ENCODE measurements at places on chromosomes 1 and 21.

DNA sequence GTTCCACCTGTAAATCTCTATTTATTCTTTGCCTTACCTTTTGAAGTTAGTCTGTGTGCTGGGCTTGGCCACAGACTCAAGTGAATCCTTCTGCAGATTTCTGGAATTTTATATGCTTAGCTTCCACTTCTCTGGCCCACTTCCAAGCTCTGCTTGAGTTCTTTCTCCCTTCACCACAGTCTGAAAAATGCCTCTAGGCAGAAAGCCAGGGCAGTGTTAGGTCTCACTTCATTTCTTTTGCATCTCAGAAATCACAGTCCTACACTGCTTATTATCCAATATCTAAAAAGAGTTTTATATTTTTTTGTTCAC, 48.9 kb downstream of the INKA2 start:
- peak; percentile 14 for DNase-seq

DNA sequence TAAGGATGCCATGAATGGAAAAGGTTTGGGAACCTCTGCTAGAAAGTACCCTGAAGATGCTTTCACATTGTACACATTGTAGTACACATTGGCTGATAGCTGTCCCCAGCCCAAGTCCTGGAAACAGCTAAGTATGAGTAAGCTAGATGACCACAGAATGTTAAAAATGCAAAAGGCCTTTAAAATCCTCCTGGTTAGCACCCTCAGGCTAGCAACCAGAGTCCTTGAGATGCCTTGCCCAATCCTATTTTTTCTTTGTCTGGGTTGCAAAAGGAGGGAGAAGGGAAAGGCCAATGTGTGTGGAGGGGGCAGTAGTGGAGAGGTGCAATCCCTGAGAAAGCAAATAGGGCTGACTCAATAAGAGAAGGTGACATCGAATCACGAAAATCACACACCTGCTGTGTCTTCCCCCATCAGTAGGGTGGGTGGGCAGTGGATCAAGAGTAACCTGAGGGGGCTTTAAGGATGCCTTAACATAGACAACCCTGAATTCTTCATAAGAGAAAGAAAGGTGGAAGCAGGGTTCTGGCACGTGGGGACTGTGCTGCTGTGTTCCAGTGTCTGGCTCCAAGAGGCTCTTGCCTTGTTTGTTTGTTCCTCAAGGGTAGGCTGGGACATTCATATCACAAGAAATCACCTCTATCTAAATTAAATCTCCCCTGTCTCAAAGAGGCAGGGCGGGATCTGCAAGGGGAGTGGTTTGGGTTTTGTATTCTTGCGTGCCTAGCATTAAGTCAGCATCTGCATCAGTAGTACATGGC, 266.2 kb upstream of the PLXNA2 start:
- DNase-seq: no peak

DNA sequence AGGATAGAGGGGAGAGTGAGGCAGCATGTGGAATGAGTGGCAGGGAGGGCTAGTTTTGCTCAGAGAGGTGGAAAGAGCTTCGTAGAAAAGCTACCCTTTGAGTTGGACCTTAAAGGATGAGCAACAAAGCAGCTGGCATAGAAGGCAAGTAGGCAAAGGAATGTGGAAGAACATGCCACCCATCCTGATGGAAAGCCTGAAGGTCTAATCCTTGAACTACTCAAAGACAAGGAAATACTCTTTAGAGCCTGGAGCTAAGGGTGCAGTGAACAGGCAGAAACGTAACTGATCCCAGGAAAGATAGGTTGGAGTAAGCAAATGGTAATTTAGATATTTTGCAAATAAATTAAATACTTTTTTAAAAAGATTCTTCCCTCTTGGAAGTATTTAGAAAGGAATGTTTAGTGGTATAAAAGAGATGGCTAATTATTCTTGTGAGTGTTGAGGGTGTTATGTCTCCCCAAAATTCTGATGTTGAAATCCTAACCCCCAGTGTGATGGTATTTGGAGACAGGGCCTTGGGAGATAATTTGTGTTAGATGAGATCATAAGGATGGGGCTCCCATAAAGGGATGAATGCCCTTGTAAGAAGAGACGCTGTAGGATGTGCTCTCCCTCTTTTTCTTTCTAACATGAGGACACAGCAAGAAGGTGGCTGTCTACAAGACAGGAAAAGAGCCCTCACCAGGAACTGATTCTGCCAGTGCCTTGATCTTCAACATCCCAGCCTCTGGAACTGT, 308.1 kb upstream of the RUNX1 start:
- DNase-seq: no peak

GRCh38 chr1:43067233-43067745, 104.8 kb downstream of the EBNA1BP2 start:
- DNase-seq: no peak

Data from NCI-H1092 treated with DMSO at 0.1 percent for 48 hours (cell line).